Activated naive CD4-positive, alpha-beta T cell (primary cell): ENCODE measurements at places on chromosomes 7 and 10.

GRCh38 chr10:58853668-58854067 is 322.8 kb upstream of the PHYHIPL start:
- DNase-seq: no peak

DNA sequence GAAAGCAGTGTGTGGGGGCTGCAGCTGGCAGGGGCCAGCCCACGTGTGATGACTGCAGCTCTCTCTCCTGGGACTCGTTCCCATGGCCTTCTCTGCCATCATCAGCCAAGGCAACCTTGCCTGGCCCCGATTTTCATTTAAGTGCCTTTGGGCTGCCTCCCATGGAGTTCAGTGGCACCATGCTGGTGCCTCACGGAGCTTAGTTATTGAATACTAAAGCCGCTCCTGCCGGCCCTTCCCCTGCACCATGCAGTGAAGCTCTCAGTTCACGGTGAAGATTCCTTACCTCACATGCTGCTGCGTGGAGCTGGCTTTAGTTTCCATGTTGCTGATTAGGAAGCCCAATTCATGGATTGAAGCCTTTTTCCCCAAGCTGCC is 141.5 kb upstream of the EEPD1 start:
- no peak for DNase-seq

GRCh38 chr10:48279081-48279751 is 4.7 kb upstream of the FRMPD2 start:
- no peak for DNase-seq

DNA sequence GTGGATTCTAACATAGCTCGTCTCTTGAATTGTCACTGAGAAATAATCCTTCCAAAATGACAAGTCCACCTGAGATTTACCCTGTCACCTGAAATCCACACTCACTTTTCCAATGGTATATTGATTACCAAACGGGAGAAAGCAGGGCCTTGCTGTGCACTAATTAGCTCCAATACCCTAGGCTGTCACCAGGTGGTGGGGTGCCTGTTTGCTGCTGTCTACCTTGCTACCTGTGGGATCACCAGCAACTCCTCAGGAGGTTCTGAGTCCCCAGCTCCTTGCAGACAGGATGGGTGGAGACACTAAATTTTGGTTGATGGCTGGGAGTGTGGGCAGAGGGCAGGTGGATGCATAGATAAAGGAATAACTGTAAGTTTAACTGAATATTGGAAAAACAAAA is 237.2 kb upstream of the ZNF32 start:
- no peak for DNase-seq

DNA sequence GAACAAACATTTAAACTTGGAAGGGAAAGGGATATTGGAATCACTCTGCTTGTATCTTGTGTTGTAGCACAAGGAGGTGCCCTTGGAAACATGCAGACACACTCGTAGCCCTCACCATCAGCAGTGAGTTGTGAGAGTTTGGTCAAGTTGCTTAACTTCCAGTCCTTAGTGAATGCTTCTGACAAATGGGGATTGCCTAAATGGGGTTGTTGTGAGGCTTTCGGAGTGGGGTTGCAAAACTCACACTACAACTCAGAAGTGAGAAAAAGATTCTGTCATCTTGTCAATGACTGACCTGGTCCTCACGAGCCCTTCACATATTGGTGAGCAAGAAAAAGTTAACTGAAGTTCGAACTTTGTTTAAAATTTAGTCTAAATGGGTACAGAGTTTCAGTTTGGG is 29.0 kb upstream of the GSDME start:
- no peak for DNase-seq

DNA sequence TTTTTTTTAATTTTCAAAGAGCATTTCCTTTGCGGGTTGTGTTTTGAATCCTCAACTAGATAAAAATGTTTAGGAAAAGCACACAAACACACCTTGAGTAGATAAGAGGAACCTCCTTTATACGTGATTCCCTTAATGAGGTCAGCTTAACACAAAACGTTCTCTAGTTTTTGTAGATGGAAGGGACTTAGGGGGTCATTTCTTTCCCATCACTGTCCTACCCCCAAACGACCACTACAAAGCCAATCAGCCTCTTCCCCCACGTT is 1.2 kb downstream of the SUV39H2 start:
- DNase-seq: no peak

- DNase-seq: no peak
Measured at GRCh38 chr7:99036546-99037111, 107.3 kb downstream of the SMURF1 start.

DNA sequence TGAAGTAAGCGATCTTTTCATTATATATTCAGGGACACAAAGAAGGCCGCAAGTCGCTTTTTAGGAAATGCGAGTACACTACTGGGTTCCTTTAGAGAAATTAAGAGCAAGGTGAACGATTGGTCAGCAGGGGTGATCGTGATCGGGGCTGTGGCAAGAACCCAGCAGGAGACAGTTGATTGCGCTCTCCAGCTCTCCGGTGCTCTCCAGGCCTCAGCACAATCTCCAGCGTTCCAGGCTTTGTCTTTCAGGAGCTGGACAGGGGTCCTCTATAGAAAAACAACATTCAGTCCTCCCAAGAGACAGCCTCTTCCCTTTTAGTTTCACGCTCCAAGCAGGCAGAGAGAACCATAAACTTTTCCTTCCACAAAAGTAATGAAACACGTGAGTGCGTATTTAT is 170.5 kb upstream of the KLF6 start:
- no peak for DNase-seq

DNA sequence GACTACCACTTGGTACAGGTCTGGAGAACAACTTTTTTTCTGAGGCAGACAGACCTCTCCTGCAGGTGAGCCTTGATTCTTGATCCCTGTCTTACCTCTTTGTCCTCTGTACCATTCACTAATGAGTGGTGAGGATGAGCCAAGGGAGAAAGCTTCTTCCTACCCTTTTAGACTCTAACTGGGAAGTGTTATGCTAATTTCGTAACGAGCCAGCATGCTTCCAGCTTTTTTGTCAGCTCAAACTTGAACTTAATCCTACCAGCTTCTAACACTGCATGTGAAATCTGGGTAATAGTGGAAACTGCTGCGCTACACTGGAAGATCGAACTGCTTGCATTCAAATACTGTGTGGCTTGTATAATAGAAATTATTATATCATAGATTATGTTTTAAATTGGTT is 87.0 kb downstream of the NEUROD6 start:
- DNase-seq: no peak

DNA sequence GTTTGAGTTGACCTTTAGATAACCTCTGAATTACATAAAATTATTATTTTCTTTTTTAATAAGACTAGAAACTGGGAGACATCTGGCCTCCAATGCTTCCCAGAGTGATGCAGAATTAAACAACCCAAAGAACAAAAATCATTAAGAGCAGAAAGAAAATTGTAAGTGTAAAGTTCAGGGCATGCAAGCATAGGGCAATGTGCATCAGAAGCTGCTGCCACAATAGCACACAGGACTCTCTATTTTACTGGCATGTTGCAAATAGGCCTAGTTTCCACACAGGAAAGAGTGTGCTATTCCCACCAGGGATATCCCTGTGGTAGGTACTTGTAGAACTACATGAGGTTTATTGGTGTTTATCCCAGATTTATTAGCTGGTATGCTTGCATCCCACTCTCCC is 20.5 kb upstream of the STEAP2 start:
- no peak for DNase-seq

DNA sequence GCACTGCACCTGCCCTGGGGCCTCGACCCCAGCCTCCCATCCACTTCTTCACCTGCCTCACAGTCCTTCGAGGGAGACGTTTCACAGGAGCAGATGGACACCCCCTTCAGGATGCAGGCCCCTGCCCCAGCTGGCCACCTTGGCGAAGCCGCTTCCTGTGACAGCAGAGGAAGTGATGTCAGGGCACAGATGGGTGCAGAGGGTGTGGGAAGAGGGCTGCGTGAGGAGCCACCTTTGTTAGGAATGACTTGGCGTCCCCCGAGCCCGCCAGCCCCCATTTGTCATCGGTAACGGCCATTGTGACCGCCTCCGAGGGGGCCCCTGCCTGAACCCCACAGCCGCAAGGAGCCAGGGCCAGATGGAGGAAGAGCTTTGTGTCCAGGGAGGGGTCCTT is 47.4 kb upstream of the SLC29A3 start:
- DNase-seq: no peak

GRCh38 chr10:97261183-97261582 is 31.3 kb downstream of the ARHGAP19 start:
- DNase-seq: no peak

DNA sequence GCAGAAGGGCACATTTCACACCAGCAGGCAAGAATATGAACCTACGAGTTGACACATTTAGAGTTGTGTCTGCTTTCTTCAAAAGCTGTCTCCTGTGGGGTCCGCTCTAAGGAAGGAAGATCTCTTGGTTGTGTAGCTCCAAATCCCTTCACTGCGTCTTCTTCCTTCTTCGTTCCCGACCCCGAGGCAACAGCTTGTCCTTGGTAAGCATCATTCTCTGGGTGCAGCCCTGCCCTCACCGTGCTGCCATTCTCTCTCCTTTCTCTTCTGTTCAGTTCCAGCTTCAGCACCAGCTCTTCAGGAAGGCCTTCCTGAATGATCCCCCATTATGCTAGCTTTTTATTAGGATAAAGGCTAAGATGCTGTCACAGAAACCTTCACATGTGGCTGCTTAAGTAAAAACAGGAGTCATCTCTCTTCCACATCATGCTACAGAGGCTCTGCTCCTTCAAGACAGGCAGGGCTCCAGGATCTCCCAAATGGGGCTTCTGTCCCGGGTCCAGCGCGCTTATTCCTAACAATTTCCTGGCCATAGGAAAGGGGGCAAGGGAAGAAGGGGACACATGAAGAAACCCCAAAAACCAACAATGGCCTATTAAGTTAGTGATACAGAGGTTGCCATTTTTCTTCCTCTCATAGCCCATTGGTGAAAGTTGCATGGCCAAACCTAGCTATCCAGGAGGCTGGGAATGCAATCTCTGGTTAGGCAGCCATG is 52.2 kb upstream of the SHH start:
- no peak for DNase-seq

DNA sequence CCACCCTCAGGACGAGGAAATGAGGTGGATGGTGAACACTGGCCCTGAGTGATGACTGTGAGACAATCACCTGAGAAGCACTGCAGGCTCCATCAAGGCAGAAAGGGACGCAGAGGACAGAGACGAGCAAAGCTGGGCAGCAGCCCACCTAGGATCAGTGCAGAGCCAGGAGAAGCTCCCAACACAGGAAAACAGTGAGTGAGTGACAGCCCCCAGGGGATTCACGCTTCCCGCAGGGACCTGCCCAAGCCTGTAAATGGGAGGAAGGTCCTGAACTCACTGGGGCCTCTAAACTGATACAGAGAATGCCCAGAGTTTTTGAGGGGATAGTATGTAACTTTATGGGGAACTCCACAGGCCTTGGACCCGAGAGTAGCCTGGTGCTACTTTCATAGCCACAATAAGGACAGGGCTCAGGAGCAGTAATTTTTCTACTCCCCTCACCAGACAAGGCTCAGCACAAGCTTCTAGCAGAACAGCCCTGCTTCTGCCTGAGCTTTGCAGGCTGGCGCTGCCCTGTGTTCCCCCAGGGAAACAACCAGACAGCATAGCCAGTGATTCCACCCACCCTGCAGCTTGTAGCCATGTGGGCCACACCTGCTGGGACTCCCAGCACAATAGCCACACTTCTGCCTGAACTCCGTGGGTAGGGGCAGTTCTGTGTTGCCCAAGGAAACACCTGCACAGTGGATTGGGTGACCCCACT is 708.4 kb downstream of the POM121L12 start:
- no peak for DNase-seq

- peak; percentile 4 for DNase-seq
Measured at GRCh38 chr10:7525314-7526016, 114.6 kb upstream of the SFMBT2 start.

GRCh38 chr10:29559996-29560395 is 74.8 kb downstream of the SVIL start:
- no peak for DNase-seq

- no peak for DNase-seq
Measured at GRCh38 chr10:13347043-13347499, 1.0 kb downstream of the SEPHS1 start.

DNA sequence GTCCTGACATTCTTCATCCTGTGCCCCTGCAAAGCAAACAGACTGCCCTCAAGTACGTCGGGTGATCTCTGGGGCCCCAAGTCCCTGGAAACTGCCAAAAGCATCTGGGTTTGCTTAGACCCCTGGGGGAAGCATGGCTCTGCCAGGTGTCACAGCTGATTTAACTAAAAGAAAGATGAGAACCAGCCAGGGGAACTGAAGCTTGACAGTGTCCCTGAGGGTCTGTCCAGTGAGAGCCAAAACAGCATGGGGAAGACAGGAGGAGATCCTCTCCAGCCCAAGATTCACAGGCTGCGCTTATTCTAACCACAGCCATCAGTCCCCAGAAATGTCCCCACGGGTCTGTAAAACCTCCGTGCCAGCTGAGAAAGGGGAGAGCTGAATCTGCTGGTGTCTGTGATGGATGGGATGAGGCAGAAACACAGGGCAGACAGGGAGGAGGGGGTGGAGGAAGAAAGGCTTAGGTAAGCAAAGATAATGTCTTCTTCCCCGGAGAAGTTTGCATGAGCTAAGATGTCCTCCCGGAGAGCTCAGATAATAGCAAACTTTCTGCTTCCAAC is 21.3 kb downstream of the CCDC3 start:
- DNase-seq: no peak

- DNase-seq: no peak
Measured at GRCh38 chr10:92972886-92973285, 87.7 kb upstream of the CYP26C1 start.

DNA sequence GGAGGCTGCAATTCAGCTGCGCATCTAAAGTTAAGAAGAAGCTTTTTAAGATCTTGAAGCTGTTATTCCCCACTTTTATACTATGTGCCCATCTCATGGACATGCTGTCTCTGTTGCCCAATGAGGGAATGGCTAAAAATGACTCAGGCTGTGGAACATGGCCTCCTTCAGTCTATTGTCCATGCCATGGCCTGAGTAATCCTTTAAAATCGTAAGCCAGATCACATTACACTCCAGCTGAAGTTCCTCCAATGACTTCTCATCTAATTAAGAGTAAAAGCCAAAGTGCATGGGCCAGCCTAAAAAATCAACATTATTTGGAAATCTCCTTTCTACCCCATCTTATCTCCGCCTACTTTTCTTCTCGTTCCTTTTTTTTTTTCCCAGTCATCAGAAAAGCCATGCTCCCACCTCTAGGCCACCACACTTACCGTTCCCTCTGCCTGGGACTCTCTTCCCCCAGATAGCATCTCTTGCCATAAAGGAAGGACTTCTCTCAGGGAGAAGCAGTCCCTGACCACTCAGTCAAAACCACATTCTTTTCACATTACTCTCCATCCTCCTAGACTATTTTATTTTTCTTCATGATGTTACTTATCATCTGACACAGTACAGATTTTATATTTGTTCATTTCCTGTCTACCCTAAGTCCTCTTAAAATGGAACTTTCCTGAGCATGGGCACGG is 337.4 kb downstream of the PRPF18 start:
- DNase-seq: no peak

DNA sequence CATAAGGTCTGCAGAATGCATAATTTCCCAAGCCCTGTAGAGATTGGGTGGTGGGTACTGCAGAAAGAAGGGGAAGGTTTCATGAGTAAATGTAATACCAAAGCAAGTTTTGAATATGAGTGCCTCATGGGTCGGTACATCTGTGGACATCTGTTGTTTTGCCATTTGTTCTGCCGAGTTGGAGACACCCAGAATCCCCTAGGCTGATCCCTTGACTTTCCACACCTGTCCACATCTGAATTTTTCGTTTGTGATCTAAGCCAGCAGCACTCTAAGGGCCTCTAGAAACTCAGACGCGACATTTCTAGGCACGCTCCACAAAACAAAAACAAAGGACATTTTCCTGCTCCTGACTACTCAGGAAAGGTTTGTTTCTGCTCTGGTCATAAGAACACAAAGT is 11.7 kb upstream of the SLF2 start:
- DNase-seq: no peak

- no peak for DNase-seq
Measured at GRCh38 chr7:1054438-1054837, 10.1 kb downstream of the GPR146 start.
